ENCODE measurements at places on chromosomes 2 and 18.

- DNase-seq, result no peak
These were observed 23.2 kb downstream of the ABCB11 start for GRCh38 chr2:169007941-169008340.

- DNase-seq, result no peak
These were observed 885.6 kb upstream of the VRK2 start for GRCh38 chr2:57160976-57161375.

- no peak for DNase-seq
These were observed 9.1 kb upstream of the STK39 start for GRCh38 chr2:168256448-168256847.

- DNase-seq, result peak; percentile 20
These were observed 158.6 kb downstream of the PIK3C3 start for GRCh38 chr18:42113529-42114191.

- no peak for DNase-seq
These were observed 144.1 kb upstream of the ZNF236 start for GRCh38 chr18:76678248-76678647.

DNA sequence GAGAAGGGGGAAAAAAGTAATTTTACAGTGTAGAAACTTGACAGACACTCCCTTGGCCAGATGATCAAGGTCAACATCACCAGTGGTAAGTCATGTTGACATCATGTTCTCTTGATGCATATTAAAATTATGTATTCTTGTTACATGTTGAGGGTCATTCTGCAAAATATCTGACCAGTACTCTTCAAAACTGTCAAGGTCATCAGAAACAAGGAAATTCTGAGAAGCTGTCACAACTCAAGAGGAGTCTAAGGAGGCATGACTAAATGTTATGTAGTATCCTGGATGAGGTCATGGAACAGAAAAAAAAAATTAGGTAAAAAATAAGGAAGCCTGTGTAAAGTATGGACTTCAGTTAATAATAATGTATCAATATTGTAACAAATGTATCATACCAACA is 6.3 kb downstream of the SGPP2 start:
- no peak for DNase-seq

DNA sequence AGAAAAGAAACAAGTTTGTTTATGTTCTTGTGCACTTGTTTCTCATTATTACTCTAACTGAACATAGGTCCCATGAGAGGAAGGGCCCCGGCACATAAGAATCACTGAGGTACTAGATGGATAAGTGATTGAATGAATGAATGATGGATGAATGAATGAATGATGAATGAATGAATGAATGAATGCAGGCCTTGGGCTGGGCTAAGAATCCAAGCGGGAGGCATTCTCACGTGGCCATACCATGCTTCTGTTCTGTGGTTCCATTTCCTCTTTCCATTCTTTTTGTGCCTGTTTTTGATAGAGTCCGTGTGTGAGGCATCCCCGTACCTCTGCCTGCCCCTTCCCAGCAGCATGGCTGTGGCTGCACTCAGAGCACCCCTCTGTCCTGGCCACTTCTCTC is 94.8 kb downstream of the SH3BP4 start:
- no peak for DNase-seq

- DNase-seq, result peak; percentile 13
These were observed 305.4 kb upstream of the HS6ST1 start for GRCh38 chr2:128623776-128624761.

GRCh38 chr2:11573418-11574175 is 39.8 kb downstream of the GREB1 start:
- peak; percentile 49 for DNase-seq

GRCh38 chr18:35572644-35573043 is 8.9 kb upstream of the GALNT1 start:
- no peak for DNase-seq

- DNase-seq, result no peak
These were observed 286.4 kb downstream of the CDH19 start for GRCh38 chr18:66317243-66318090.

DNA sequence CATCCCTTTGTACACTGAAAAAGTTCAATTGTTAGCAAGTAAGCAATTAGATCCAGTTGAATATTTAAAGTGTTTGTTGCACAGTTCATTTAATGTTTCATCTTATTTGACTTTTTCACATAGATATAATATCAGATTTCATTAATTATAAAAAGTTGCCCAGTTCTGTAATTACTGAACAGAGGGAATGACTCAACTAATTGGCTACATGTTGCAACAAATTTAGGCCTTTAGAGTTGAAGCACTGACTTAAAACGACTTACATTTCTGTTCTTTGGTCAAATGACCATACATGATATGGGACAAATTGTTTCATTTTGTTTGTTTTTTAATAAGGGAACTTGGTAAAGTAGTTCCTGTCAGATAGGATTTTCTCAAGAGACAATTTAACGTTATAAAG is 68.5 kb upstream of the FAM117B start:
- no peak for DNase-seq

- no peak for DNase-seq
These were observed 11.5 kb upstream of the PNPT1 start for GRCh38 chr2:55705027-55705653.

- DNase-seq, result no peak
These were observed 128.4 kb upstream of the MC4R start for GRCh38 chr18:60500960-60501359.

GRCh38 chr18:35132021-35132902 is 91.0 kb downstream of the MAPRE2 start:
- DNase-seq, result no peak

DNA sequence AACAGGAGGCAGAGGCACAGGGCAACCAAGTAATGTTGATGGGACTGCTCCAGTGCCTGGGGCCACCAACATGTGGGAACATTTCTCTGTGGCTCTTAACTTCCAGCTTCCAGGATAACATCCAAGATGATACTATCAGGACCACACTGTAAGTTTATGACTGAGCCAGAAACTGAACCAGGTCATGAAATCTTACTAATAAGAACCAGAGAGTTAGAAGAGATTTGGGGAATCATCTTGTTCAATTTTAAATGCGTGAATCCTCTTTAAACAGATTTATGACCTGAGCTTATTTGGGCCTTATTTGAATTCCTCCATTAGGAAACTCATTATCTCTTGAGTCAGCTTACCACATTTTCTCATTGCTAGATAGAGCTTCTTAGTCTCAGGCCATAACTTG is 45.0 kb downstream of the MAP2 start:
- DNase-seq, result no peak

- DNase-seq, result no peak
These were observed 12.6 kb downstream of the EIF2AK3 start for GRCh38 chr2:88614497-88615157.

Measured in SW480 (cell line).